ENCODE measurements at places on chromosomes 12 and 14.

- no peak for DNase-seq
Observed at GRCh38 chr12:52918351-52918750, 13.5 kb upstream of the KRT8 start.

GRCh38 chr14:64646103-64646502, 58.1 kb upstream of the PLEKHG3 start:
- no peak for DNase-seq

- DNase-seq, result no peak
Observed at GRCh38 chr14:55116246-55117030, 12.6 kb upstream of the LGALS3 start.

DNA sequence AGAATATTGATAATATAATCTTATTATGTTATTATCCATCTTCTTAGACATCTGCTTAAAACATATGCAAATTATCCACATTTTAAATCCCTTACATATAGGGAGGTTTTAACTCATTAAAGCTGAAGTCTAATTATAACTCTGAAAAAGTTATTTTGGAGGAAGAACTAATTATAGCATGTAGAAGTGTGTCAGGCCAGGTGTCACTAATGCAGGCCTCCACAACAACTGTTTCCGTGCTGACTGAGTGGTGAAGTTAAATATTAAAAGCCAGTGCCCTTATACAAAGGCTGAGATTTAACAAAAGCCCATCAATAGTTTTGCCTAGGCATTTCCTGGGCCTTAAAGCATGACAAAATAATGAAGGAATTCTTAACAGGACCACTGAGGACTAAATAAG, 157.4 kb downstream of the LRRK2 start:
- no peak for DNase-seq

GRCh38 chr14:28701733-28702132, 64.9 kb upstream of the FOXG1 start:
- DNase-seq, result no peak

DNA sequence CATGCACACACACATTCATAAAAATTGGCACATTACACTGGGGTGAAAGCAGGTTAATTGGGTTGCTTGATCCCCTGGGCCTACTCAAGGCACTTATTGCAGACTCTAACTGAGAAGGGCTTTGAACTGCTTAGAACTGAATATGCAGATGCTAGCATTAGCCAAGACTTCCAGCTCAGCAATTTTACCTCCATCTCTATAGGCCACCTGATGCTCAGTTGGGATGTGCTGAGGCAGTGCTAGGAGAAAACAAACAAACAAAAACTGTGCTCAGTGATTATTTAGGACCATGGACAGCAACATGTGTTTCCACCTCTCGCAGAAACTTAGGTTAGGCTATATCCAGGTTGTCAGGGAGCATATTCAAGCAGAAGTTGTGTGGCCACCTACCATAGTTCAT, 124.8 kb upstream of the WSCD2 start:
- peak; percentile 33 for DNase-seq

DNA sequence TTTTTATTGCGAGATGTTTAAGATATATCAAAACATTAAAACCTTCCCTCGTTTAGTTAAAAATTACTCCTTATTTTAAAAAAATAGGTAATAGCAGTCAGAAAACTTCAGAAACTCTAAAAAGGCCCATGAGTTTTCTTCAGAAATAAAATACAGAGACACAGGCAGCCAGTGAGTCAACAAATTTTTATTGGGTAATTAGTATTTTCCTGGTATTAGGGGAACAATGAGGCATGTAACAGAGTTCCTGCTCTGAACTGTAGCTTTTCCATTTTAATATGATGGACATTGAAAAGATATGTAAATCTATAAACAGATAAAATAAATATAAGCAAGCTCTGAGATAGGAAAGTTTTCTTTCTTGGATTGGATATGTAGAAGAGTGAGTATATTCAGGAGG, 399 bp upstream of the ZNF705A start:
- DNase-seq, result no peak

DNA sequence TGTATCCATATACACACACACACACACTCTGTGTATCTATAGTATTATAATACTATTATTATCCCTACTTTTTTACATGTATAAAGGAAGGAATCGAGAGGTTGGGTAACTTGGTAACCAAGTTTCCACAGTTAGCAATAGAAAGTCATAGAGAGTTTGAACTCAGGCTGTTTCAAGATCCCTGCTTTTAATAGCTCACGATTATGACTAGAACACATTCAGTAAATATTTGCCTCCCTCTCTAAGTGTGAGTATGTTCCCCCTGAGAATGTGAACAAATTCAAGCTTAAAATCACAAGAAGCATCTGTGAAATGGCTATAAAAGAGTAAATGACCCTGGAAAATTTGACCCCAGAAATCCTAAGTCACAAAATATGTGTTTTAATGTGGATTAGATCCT, 11.0 kb upstream of the REP15 start:
- no peak for DNase-seq

- DNase-seq, result no peak
Observed at GRCh38 chr12:21337959-21338744, 3.4 kb upstream of the SLCO1A2 start.

GRCh38 chr12:55729819-55730818, 1.3 kb upstream of the CD63 start:
- peak; percentile 82 for DNase-seq

DNA sequence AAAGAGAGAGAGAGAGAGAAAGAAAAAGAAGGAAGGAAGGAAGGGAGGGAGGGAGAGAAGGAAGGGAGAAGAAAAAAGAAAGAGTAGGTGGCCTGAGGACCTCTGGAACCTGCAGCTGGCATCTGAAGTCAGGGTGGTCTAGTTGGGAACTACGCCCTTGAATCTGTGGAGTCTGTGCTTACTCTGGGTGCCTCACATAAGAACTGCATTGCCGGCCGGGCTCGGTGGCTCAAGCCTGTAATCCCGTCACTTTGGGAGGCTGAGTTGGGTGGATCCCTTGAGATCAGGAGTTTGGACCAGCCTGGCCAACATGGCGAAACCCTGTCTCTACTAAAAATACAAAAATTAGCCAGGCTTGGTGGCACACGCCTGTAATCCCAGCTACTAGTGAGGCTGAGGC, 10.0 kb upstream of the NRDE2 start:
- no peak for DNase-seq

GRCh38 chr12:40775661-40776060, 83.4 kb downstream of the CNTN1 start:
- no peak for DNase-seq

DNA sequence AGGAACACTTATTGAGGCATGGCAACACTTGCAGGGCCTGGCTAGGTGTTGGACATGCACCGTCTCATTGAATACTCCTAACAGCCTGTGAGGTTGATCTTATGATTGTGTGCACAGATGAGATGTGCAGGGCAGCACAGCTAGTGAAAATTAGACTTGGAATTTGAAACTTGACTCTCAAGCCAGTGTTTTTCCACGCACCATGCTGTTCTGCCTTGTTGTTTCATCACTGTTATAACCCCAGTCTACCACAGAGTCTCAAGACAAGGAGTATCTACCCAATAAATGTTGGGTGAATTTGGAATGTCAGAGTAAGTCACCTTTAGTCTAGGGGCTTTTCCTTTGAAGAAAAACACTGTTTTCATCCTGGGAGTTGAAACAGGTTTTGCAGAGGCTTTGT, 55.8 kb upstream of the LRIG3 start:
- DNase-seq, result no peak

- peak; percentile 2 for DNase-seq
Observed at GRCh38 chr14:63853831-63854293, 1.1 kb downstream of the SYNE2 start.
